ENCODE measurements at places on chromosomes 2 and 18. TPM values are rescaled to one million over a fixed set of nuclear protein-coding genes. Genes with fewer than 3 reads are reported as not detected.

The TNS1 gene
- 29.8 TPM for total RNA-seq

The LRRC30 gene
- not detected for total RNA-seq

The C2orf80 gene
- not detected for total RNA-seq

The C2orf76 gene
- total RNA-seq, result 16.2 TPM

The ZNF516 gene
- 6.3 TPM for total RNA-seq

The SERPINB2 gene
- 5.7 TPM for total RNA-seq

The UGT1A5 gene
- total RNA-seq, result not detected

The BMP10 gene
- not detected for total RNA-seq

The GAL3ST2 gene
- total RNA-seq, result not detected

The WDFY1 gene
- 75.8 TPM for total RNA-seq
